ENCODE measurements at places on chromosomes 11 and 22.

GRCh38 chr11:83835423-83835822 lies 549.3 kb upstream of the CCDC90B start:
- no peak for DNase-seq

- DNase-seq = no peak
Measured at GRCh38 chr22:42470366-42471082, 38.3 kb upstream of the NFAM1 start.

DNA sequence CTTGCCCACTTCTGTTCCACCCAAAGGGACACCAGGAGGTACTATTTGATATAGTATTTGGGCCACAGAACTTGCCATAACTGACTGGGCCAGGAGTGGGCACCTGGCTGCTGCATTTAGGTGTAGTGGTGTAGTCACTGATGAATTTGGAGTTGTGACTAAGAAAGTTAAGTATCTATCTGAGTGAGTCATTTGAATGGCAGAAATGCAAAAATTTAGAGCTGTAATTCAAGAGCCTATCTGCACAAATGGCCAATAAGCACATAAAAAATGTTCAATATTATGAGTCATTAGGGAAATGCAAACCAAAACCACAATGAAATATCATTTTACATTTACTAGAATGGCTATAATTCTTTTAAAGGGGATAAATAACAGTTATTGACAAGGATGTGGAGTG lies 14.7 kb downstream of the GLYATL2 start:
- DNase-seq = no peak

DNA sequence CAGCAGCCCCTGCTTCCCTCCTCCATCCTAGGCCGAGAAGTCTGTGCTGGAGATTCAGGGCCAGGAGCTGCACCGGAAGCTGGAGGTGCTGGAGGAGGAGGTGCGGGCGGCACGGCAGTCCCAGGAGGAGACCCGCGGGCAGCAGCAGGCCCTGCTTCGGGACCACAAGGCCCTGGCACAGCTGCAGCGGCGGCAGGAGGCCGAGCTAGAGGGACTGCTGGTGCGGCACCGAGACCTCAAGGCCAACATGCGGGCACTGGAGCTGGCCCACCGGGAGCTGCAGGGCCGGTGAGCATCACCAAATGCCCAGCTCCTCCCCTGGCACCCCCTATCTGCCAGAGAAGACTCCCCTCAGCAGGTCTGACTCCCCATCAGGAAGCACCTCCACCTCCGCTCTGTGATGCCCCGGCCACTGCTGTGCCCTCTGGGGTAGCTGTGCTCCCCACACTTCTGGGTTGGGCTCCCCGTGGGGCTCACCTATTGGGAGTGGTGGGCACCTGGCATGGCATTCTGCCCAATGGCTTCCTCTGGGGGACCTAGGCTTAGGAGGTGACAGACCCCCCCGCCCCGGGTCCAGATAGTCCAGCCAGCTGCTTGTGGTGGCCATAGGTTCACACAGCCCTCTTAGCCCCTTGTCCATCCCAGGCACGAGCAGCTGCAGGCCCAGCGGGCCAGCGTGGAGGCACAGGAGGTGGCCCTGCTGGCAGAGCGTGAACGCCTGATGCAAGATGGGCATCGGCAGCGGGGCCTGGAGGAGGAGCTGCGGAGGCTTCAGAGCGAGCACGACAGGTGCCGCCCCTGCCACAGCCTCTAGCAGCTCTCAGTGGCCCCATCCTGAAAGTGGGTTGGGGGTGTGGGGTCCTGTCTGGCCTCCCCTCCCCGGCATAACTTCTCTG lies 6.6 kb upstream of the RPS6KA4 start:
- DNase-seq = no peak

DNA sequence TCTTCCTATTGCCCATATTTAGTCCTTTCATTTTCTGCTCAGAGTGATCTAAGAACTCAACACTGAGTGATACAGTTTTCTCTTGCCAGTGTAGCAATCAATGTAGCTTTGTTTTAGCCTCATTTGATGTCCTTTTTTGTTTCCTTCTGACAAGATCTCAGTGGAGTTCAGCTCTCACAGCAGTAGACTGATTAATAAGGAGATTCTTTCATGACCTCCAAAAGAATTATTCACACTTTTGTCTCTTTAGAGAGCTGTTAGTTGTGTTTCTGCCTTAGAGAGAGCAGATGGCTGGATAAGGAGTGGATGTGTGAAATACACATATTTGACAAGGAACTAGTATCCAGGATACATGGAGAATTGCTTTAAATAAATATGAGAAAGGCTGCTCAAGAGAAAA lies 6.6 kb upstream of the TMEM225 start:
- no peak for DNase-seq

GRCh38 chr11:44797886-44798606 lies 71.3 kb downstream of the TSPAN18 start:
- DNase-seq = no peak

- DNase-seq = no peak
Measured at GRCh38 chr11:115625502-115625901, 121.3 kb upstream of the CADM1 start.

DNA sequence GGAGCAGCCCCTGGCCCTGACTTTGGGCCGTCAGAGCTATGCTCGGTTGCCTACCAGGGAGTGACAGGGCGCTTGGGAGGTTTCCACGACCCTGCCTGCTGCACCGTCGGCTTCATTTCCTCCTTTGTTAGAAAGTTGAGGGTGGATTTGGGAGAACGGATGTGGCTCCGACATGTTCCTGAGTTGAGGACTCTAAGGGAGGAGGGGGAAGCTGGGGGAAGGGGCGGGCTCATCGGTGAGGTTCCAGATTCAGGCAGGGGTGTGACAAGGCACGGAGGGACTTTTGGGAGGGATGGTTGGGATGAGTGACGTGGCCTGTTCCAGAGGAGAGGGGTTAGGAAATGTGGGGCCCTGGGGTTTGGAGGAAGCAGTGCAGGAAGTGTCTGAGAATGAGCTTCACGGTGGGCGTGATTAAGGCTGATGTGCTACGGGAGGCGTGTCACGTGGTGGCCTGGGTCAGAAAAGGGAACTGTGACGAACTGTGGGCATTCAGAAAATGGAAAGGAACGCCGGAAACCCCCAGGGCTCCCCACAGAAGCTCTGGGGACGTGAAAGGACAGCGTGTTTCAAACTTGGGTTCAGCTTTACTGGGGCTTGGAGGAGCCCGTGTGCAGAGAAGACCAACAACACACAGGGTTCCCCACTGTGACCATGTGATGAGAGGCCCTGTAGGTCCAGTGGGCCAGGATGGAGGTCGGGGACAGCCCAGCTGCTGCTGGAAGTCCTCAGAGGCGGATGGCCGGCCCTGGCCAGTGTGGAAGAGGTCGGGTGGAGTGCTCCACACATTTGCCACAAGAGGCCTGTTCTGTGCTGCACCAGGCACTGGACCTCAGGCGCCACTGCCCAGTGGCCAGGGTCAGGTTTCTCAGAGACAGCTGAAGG lies 2.8 kb downstream of the PARVB start:
- peak; percentile 81 for DNase-seq

DNA sequence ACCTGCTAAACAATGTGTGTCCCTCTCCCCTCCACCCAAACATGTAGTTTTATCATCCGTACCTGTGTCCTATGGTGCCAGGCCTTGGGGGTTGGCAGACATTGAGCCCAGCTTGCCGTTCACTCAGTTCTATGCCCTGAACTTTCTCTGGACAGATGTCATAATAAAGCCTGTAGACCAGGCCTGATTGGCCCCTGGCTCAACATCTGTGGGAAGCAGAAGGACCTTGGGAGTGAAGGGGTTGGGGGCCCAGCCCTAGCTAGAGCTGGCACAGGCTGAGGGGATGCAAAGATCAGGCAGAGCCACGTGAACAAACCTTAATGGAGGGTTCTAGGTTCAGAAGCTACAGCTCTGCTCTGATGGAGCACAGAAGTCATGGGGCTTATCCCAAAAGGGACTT lies 600.6 kb downstream of the BUD13 start:
- DNase-seq = no peak

All from GM12892 (cell line).